Nasal cavity respiratory epithelium epithelial cell of viscerocranial mucosa (primary cell): ENCODE measurements at places on chromosomes 5 and 9. TPM values are rescaled to one million over a fixed set of nuclear protein-coding genes. Genes with fewer than 3 reads are reported as not detected.

The CREB3 gene
- total RNA-seq, result 39.5 and 50.9 TPM in 2 replicates

The PGGT1B gene
- total RNA-seq, result 21.2 and 25.6 TPM in 2 replicates

The ALDOB gene
- total RNA-seq, result not detected in 2 replicates

The TRIP13 gene
- total RNA-seq, result 1.00 and 1.0 TPM in 2 replicates

The PCDHA10 gene
- under 0.01 and 1.6 TPM in 2 replicates for total RNA-seq

The CAMSAP1 gene
- 35.9 and 50.8 TPM in 2 replicates for total RNA-seq

The MRPS30 gene
- total RNA-seq, result 56.7 and 93.3 TPM in 2 replicates

The SPATA6L gene
- 2.7 and 3.3 TPM in 2 replicates for total RNA-seq

The ADAMTSL2 gene
- under 0.01 TPM in 1 of 2 replicates, not detected in the other for total RNA-seq

The ADGRD2 gene
- 0.07 and 0.34 TPM in 2 replicates for total RNA-seq

The ZBED3 gene
- total RNA-seq, result 0.68 and 1.3 TPM in 2 replicates

The ECM2 gene
- 1.7 and 11.0 TPM in 2 replicates for total RNA-seq

The ENDOG gene
- 17.6 and 34.9 TPM in 2 replicates for total RNA-seq

The GFRA3 gene
- total RNA-seq, result not detected in 2 replicates

The IFNA14 gene
- total RNA-seq, result not detected in 2 replicates

The SLC45A2 gene
- 0.14 TPM in 1 of 2 replicates, not detected in the other for total RNA-seq

The DELE1 gene
- 15.7 and 28.3 TPM in 2 replicates for total RNA-seq

The KCNT1 gene
- total RNA-seq, result not detected in 2 replicates

The ACOT12 gene
- total RNA-seq, result 0.07 TPM in 1 of 2 replicates, not detected in the other

The PSAT1 gene
- total RNA-seq, result 285 and 393 TPM in 2 replicates

The ANKRD18A gene
- 1.0 and 1.9 TPM in 2 replicates for total RNA-seq

The GABRP gene
- total RNA-seq, result 1.4 TPM in 1 of 2 replicates, not detected in the other

The IL11RA gene
- 0.68 and 2.3 TPM in 2 replicates for total RNA-seq

The CACFD1 gene
- 4.8 and 10.8 TPM in 2 replicates for total RNA-seq

The OBP2B gene
- total RNA-seq, result not detected in 2 replicates

The ISCA1 gene
- 23.9 and 28.0 TPM in 2 replicates for total RNA-seq

The SCGB3A1 gene
- total RNA-seq, result not detected in 2 replicates
